ENCODE measurements at places on chromosomes 7 and 10.

GRCh38 chr7:66100408-66101050 lies 14.1 kb upstream of the CRCP start:
- DNase-seq = no peak

DNA sequence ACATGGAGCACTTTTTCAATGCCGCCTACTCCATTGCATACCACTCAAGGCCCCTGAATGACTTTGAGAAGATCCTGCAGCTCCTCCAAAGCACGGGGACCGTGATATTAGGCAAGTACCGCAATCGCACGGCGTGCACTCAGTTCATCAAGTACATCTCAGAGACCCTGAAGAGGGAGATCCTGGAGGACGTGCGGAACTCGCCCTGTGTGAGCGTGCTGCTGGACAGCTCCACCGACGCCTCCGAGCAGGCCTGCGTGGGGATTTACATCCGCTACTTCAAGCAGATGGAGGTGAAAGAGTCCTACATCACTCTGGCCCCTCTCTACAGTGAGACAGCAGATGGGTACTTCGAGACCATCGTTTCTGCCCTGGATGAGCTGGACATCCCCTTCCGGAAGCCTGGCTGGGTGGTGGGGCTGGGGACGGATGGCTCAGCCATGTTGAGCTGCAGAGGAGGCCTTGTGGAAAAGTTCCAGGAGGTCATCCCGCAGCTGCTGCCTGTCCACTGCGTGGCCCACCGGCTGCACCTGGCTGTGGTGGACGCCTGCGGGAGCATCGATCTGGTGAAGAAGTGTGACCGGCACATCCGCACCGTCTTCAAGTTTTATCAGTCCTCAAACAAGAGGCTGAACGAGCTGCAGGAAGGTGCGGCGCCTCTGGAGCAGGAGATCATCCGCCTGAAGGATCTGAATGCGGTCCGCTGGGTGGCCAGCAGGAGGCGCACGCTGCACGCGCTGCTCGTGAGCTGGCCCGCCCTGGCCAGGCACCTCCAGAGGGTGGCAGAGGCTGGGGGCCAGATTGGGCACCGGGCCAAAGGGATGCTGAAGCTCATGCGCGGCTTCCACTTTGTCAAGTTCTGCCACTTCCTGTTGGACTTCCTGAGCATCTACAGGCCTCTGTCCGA lies 12.7 kb upstream of the ATP6V0E2 start:
- no peak for DNase-seq

- no peak for DNase-seq
Observed at GRCh38 chr10:132774181-132774901, 11.6 kb downstream of the NKX6-2 start.

DNA sequence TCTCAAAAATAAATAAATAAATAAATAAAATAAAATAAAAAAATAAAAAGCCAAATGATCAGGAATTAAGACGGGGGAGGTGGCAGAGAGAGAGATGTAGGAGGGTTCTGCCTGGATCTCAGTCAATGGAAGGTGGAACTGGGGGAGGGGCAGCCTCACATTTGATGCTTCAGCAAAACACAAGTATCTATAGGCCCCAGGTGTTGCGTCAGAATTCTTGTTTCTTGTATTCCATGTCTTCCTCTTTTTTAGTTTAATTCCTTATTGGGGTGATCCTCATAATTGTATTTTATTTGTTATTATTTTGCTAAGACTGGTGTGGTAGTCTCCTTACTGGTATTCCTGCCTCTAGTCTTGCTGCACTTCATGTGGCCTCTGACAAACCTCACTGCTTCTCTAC lies 41.4 kb upstream of the SMARCD3 start:
- no peak for DNase-seq

GRCh38 chr10:29392376-29393021 lies 103.6 kb downstream of the LYZL1 start:
- DNase-seq = no peak

DNA sequence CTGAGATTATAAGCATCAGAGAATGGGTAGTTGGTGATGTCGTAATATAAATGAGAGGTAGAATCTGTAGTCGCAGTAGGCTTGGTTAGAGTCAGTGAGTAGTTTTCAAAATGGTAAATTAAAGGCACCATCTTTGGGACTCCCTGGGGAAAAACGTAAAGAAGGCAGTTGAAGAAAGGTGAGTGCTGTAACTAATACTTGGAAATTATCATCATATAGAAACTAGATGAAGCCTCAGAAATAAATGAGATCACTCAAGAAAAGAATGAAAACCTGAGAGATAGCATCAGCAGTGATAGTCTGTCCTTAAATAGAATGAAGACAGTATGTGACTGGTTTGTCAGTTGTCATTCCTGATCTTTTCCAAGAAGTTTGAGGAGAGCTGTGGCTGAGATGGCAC lies 23.8 kb downstream of the PALS2 start:
- DNase-seq = no peak

GRCh38 chr7:5692845-5693278 lies 88.6 kb downstream of the RNF216 start:
- DNase-seq = no peak
